ENCODE measurements at places on chromosomes 5 and 9.

GRCh38 chr5:132420706-132421272, 51.3 kb downstream of the SLC22A5 start:
- no peak for DNase-seq

- peak; percentile 78 for DNase-seq
Observed at GRCh38 chr5:36150676-36151433, 832 bp downstream of the LMBRD2 start.

- no peak for DNase-seq
Observed at GRCh38 chr5:44266882-44267576, 122.2 kb downstream of the FGF10 start.

- DNase-seq = no peak
Observed at GRCh38 chr5:170429014-170429413, 39.8 kb upstream of the KCNMB1 start.

- DNase-seq = no peak
Observed at GRCh38 chr9:98314381-98315066, 59.1 kb upstream of the TBC1D2 start.

- DNase-seq = peak; percentile 67
Observed at GRCh38 chr9:108546215-108546614, 309.6 kb downstream of the ACTL7B start.

- DNase-seq = no peak
Observed at GRCh38 chr5:147904110-147904509, 2.2 kb downstream of the C5orf46 start.

DNA sequence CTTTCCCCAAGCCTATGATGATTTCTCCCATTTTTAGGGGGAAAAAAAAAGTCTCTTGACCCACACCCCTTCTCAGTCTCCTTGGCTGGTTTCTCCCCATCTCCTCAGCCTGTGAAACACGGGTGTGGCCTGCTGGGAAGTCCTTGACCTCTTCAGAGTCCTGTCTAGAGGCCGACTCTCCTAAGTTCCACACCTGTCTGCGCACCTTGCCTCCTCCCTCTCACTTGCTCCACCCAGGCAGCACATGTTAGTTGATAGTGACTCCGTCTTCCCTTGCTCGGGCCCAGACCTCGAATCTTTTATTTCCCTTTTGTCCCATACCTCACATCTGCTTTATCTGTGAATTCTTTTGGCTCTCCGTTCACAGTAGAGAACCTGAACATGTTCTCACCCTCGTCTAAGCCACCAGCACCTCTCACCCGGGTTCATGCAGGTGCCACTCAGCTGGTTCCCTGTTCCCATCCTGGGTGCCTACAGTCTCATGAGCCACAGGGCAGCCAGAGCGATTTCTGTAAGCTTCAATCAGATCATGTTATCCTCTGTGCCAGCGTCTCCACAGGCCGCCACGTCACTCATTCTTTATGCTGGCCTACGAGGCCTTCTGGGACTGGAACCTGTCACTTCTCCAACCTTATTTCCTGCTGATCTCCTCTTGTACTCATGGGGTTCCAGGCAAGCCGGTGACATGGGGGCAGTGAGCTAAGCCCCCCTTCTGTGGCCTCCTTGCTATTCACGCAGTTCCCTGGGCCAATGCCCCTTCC, 51.7 kb upstream of the LRRTM2 start:
- DNase-seq = no peak

- DNase-seq = no peak
Observed at GRCh38 chr5:102608414-102608813, 109.6 kb upstream of the SLCO6A1 start.
